Cardiac septum (tissue), 1 donor: ENCODE measurements at places on chromosomes 2 and 18. TPM values are rescaled to one million over a fixed set of nuclear protein-coding genes. Genes with fewer than 3 reads are reported as not detected.

- DNase-seq = no peak
Observed at GRCh38 chr2:11375025-11375688, 30.7 kb upstream of the ROCK2 start.

GRCh38 chr2:101759162-101759561, 61.7 kb downstream of the MAP4K4 start:
- no peak for DNase-seq

DNA sequence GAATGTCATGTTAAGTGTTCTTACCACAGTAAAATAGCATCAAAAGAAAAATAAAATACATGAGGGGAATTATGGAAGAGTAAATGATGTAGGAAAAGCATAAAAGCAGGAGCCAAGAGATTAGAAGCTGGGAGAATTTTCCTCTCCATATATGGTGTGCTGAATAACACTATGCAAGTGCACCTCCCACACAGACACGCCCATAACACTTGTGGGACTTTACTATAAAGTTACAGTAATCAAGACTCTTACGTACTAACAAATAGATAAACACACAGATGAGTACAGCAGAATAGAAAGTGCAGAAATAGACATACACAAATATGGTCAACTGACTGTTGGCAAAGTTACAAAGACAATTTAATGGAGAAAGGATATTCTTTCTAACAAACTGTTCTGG, 16.0 kb upstream of the SPHKAP start:
- DNase-seq = no peak

The IL1F10 gene
- not detected for total RNA-seq

DNA sequence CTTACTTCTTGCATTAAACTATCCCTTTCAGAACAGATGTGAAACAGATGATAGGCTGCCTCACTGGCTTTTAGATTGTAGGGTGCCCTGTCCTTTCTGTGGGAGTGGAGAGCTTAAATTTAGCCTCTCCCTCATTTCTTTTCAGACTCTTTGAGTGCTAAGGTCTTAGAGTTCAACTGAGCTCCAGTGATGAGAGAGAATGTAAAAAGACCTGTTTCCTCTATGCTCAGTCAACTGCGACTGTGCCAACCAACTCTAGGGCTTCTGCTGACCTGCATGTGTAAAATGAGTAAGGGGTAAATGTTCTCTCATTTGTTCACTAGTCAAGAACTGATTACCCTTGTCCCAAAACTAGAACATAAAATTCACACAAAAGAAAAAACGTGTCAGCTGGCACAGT, 104.8 kb upstream of the TGFA start:
- DNase-seq = no peak

- DNase-seq = no peak
Observed at GRCh38 chr2:118968961-118969733, 27.2 kb downstream of the MARCO start.

- DNase-seq = no peak
Observed at GRCh38 chr18:51321696-51322095, 124.2 kb upstream of the MEX3C start.

GRCh38 chr2:110678457-110679336, 834 bp upstream of the BUB1 start:
- DNase-seq = no peak

The MEP1B gene
- 0.13 TPM for total RNA-seq
